ENCODE measurements at places on chromosomes 4 and X.

- no peak for DNase-seq
These were observed 10.7 kb downstream of the BBS12 start for GRCh38 chr4:122742933-122743829.

- DNase-seq = no peak
These were observed 3.9 kb downstream of the ARSJ start for GRCh38 chr4:113975578-113975977.

- no peak for DNase-seq
These were observed 101.1 kb downstream of the ATP8A1 start for GRCh38 chr4:42555828-42556227.

- DNase-seq = no peak
These were observed 96.9 kb downstream of the WFS1 start for GRCh38 chr4:6366581-6366980.

- no peak for DNase-seq
These were observed 12.8 kb upstream of the GUCY1B1 start for GRCh38 chr4:155745984-155746383.

DNA sequence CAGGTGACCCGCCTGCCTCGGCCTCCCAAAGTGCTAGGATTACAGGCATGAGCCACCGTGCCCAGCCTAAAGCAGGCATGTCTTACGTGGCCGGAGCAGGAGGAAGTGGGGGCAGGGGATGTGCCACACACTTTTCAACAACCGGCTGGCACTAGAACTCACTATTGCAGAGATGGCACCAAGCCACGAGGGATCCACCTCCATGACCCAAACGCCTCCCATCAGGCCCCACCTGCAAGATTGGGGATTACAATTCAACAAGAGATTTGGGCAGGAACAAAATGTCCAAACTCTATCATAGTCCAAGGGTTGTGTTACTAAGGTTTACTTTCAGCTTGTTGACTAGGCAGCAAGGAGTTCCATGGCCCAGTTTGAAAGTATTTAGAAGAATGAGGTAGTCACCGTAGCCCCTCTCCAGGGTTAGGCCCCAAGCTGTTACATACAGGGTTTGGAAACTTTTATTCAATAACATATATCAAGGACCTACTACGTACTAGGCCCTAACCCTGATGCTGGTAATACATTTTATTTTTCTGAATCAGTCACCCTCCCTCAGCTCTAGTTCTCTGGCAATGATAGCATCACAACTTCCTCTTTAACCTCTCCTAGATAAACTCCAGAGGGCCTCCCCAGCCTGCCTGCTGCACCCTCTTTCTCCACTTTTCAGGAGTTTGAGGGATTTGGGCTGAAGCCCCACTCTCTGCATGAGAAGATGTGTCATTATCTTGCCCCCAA is 18.0 kb upstream of the TBC1D14 start:
- DNase-seq = no peak

DNA sequence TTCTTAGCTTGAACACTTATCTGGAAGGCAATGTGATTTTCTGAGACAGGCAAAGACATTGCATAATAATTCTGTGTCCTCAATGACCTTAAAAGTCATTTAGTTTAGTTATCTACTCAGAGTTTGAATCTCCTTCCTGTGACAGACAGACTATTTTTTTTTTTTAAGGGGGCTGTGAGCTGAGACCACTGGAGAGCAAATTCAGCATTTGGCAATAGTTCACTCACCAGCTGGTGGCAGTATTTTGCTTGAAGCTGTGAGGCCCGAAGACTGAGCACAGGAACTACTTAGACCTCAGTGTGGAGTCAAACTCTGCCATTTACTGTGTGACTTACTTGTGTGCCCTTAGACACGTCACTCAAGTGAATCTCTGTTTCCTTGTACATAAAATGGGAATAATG is 22.9 kb upstream of the CPE start:
- DNase-seq = no peak

DNA sequence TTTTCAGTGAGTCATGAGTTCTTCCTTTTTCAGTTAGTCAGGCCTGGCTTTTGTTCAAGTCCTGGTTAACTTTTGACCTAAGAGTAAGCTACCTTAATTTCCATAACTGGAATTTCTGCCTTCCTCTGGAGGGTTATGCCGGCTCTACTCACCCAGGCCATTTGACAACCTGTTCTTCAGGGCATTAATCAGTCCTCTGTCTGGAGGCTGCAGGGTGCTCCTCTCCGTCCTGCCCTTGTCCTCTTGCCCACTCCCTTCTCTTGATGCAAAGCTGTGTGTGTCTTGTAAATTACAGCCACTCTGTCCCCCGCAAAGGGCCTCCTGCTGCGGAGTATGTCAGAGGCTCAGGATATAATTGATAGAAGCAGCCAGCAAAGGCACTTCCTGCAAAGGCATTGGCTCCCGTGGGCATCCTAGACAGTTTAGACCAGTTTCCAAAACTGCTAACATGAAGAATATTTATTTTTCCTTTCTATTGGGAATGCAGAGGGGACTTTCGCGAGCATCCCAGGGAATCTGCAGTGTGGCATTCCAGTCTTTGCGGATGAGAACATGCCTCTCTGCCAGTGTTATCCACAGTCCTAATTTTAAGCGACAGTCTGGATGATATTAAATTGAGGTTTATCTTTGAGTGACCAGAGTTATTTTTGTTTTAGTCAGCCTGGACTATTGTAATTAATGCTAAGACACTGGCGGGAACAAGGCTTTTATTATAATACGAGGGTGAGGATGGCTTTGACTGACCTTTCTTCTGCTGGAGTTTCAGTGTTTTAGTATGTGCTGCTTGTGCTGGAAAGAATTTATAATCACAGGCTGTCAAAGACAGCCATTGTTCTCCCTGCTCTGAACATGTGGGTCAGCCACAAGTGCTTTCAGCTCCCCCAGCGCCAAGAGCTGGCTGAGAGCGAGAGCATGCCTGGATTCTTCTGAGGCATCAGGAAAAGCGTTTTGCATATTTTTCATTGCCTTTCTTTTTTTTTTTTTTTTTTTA is 74.2 kb downstream of the LIMCH1 start:
- no peak for DNase-seq

- DNase-seq = no peak
These were observed 95.7 kb upstream of the ATXN3L start for GRCh38 chrX:13415509-13415908.
